Thymus (tissue), 14 donors: ENCODE measurements at places on chromosomes 13 and 19.

- no peaks in the 10 kb centered on the region for H3K36me3 ChIP-seq
- H3K27ac ChIP-seq = no peak overlapping the region
- no peaks in the 10 kb centered on the region for H3K4me1 ChIP-seq
- H3K4me3 ChIP-seq = no peak overlapping the region
- no peaks in the 10 kb centered on the region for H3K27me3 ChIP-seq
These were observed 589.9 kb downstream of the PCDH9 start for GRCh38 chr13:66640231-66640630.

- H3K4me3 ChIP-seq = no peak overlapping the region
- no peaks in the 10 kb centered on the region for H3K36me3 ChIP-seq
- no peaks in the 10 kb centered on the region for H3K27me3 ChIP-seq
- DNase-seq = no peak
These were observed 45.3 kb downstream of the CDK8 start for GRCh38 chr13:26299168-26299750.

- no peaks in the 10 kb centered on the region for H3K4me1 ChIP-seq
- no peak overlapping the region for H3K4me3 ChIP-seq
- H3K27ac ChIP-seq = no peak overlapping the region
- DNase-seq = no peak
- peaks cover 2% of the 10 kb centered on the region for H3K27me3 ChIP-seq
- no peaks in the 10 kb centered on the region for H3K36me3 ChIP-seq
These were observed 9.6 kb downstream of the MEX3D start for GRCh38 chr19:1558552-1558951.

DNA sequence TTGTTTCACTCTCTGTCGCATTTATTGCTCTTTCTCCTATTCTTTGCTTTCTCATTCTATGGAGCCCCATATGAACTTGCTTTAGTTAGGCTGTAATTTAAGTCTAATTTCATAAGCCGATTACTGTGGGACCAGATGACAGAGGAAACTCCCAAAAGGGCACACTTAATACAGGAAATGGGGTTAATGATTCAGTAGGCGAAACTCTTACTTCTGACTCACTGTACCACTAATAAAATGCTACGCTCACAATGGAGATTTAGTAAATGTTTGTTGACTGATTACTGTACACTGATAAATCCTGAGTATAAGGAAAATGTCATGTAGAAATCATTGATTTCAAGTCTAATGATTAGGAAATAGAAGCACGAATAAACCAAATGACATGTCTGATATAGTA, 276.4 kb downstream of the KLF5 start:
- H3K27ac ChIP-seq = no peak overlapping the region
- H3K4me1 ChIP-seq = no peaks in the 10 kb centered on the region
- H3K27me3 ChIP-seq = no peaks in the 10 kb centered on the region

- no peak for DNase-seq
- no peaks in the 10 kb centered on the region for H3K27me3 ChIP-seq
These were observed 125.9 kb downstream of the SUCLA2 start for GRCh38 chr13:47875201-47875600.

DNA sequence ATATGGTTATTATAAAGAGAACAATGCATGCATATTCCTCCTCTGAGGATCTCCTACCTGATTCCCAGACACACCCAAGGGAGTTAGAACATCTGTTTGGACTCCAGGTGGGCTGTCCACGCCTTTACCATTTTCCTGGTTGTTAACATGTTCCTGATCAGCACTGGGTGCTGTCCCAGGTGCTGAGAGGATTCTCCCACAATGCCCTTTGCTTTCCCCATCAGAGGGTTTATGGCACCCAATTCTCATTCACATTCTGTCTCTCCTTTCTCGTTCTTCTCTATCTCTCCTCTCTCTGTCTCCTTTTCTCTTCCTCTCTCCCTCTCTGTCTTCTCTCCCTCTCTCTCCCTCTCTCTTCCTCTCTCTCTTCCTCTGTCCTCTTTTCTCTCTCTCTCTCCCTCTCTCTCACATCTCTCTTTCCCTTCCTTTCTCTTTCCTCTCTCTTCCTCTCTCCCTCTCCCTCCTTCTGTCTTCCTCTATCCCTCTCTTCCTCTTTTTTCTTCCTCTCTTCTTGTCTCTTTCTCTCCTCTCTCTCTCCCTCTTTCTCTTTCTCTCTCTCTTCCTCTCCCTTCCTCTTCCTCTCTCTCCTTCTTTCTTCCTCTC, 3.3 kb upstream of the RDH13 start:
- peaks cover 9% of the 10 kb centered on the region for H3K27me3 ChIP-seq
- DNase-seq = no peak
- H3K4me1 ChIP-seq = peaks cover 5% of the 10 kb centered on the region
- no peaks in the 10 kb centered on the region for H3K36me3 ChIP-seq
- no peak overlapping the region for H3K4me3 ChIP-seq

- no peak overlapping the region for H3K4me3 ChIP-seq
- no peak overlapping the region for H3K27ac ChIP-seq
- DNase-seq = no peak
- H3K4me1 ChIP-seq = no peaks in the 10 kb centered on the region
These were observed 17.1 kb downstream of the GPATCH1 start for GRCh38 chr19:33098055-33098534.

GRCh38 chr13:107865318-107865575, 350.1 kb downstream of the LIG4 start:
- DNase-seq = no peak
- peaks cover 34% of the 10 kb centered on the region for H3K27me3 ChIP-seq
- H3K4me1 ChIP-seq = no peaks in the 10 kb centered on the region
- no peak overlapping the region for H3K4me3 ChIP-seq

DNA sequence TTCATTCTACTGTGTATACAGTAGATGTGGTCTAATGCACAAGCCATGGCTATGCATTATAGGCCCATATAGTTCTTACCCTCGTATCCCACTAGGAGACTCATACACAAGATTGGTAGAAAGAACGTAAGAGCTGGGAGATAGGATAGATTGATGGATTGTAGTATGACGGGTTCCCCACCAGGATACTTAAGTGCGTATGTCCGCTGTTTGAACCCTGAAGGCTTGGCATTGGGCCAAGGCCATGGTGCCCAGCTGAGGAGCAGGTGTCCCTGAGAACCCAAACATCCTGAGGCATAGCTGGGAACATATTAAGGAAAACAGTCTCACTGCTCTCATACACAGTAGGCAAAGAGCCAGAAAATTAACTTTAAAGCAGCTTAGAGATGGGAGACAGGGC, 617.5 kb upstream of the KLF12 start:
- no peak overlapping the region for H3K27ac ChIP-seq
- H3K4me3 ChIP-seq = no peak overlapping the region
- no peak for DNase-seq
- H3K36me3 ChIP-seq = no peaks in the 10 kb centered on the region
- no peaks in the 10 kb centered on the region for H3K4me1 ChIP-seq
- no peaks in the 10 kb centered on the region for H3K27me3 ChIP-seq

GRCh38 chr19:41089959-41090358, 1.7 kb downstream of the CYP2A13 start:
- no peak overlapping the region for H3K27ac ChIP-seq
- H3K4me1 ChIP-seq = no peaks in the 10 kb centered on the region
- H3K36me3 ChIP-seq = no peaks in the 10 kb centered on the region
- no peak for DNase-seq
- no peaks in the 10 kb centered on the region for H3K27me3 ChIP-seq
- no peak overlapping the region for H3K4me3 ChIP-seq

DNA sequence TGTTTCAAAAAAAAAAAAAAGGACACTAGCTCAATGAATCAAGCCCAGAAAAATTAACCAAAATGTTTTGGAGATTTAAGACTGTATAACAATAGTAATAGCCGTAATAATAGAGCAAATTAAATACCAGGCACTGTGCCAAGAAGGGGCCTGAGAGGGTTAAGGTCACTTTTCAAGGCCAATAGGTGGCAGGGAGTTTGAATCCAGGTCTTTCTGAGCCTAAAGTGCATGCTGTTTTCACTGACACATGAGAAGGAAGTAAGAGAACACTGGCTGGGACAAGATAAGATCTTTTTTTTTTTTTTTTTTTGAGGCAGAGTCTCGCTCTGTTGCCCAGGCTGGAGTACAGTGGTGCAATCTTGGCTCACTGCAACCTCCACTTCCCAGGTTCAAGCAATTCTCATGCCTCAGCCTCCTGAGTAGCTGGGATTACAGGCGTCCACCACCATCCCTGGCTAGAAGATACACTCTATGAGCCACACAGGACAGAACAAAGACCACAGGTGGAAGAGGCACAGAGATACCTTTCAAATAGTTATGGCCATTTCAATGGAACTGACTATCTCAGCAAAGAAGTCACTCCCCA, 7.7 kb downstream of the FFAR2 start:
- no peaks in the 10 kb centered on the region for H3K27me3 ChIP-seq
- no peak overlapping the region for H3K27ac ChIP-seq
- no peak overlapping the region for H3K4me3 ChIP-seq
